ENCODE measurements at places on chromosomes 11 and 22.

- peak; percentile 4 for DNase-seq
Measured at GRCh38 chr11:135075740-135076139, 663.7 kb upstream of the B3GAT1 start.

DNA sequence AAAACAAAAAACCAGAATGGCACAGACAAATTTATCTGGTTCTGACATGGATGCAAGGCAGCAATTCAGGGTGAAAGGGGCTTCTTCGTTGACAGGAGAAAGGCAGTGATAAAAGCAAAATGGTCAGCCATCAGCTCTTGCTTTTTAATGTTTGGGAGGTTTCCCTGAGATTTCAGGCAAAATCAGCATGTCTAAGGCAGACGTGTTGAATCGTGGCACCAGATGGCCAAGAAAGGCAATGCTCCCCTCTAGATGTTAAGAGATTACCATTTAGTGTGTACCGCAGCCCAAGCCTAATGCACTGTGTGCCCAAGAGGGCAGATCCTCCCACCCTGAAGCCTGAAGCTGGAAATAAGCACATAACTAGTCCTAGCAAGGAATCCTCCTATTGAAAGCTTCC, 88.8 kb upstream of the GALNT18 start:
- peak; percentile 45 for DNase-seq

- peak; percentile 98 for DNase-seq
Measured at GRCh38 chr22:23803001-23803819, 16.4 kb downstream of the SMARCB1 start.

GRCh38 chr11:126546191-126546590, 190.7 kb downstream of the ST3GAL4 start:
- no peak for DNase-seq

DNA sequence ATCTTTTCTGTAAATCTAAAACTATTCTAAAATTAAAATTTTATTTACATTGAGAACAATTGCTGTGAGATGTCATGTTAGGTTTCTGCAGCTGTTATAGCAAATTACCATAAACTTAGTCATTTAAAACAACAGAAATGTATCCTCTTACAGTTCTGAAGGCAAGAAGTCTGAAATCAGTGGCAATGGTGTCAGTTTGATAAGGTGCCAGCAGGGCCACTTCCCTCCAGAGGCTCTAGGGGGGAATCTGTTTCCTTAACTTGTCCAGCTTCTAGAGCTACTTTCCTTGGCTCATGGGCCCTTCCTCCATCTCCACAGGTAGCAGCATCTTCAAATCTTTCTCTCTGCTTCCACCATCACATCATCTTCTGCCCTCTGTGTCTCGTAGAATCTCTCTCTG, 23.0 kb downstream of the MOGAT2 start:
- DNase-seq: no peak

DNA sequence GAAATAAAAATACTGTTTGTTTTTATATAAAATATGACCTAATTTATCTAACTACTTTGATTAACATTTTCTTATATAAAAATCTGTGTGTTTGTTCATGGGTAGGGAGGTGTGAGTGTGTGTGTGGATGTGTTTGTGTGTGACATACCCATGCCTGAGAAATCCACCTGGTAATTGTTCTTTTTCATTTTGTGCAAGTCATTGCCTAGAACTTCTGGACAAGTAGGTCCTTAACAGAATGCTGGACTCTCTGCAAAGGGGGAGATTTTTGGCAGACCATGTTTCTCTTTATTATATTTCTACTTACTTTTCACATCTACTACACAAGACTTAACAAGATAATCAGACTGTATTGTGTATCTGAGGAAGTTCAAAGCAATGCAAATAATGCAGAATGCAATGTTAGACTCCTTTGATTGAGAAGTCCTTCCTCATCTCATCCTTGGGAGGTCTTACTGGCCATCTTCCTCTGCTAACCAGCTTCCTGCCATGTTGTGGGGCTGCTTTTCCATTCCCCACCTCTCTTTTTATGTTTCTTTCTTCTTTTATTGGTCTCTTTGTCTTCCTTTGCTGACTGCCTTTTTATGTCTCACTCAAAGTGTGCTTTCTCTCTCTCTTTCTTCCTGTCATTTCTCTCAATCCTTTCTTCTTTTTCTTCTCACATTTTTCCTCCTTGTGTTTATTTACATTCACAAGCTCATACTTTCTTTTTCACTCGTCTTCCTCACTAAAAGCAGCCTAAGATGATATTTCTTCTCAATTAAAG, 1017.0 kb upstream of the CNTN5 start:
- DNase-seq: no peak
